ENCODE measurements at places on chromosomes 12 and 14.
A peak's percentile ranks its signal among the peaks of the same experiment; 100 is the strongest.

DNA sequence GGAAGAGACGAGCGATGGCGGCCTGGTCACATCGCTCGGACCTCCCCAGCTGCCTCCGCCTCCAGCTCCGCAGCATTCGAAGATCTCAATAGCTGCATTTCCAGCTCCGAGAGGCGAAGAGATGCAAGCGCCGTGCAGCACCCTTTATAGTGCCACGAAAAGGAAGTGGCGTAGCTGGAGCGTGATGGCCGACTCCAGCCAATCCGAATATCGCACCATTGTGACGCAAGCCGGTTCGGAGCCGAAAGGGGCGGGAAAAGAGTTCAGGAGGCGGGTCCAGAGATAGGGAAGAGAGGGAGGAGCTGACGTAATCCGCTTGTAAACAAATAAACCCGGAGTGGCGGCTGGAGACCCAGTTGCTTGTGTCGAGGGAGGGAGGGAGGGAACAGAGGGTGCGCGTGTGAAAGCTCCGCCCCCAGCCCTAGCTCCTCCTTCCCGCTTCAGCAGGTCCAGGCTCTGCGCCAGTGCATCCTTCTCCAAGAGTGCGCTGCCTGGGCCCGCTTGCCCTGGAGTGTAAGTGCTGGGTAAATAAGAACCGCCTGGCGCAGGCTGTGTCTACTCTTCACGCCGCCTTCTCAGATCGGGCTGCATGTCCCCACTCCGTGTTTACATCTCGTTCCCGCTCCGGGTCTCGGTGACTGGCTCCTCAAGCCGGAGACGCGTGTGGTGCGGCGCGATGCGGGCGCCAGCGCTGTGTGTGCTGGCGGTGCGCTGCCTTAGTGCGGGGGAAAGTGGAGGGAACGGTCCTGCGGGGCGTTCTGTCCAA, at the start of gene BTG1:
BTG1 (minus strand) TSS at position 116 of the 766 bp plus-strand sequence. CDS start 311 bp downstream, outside the sequence.
- peak; percentile 100 for DNase-seq

- DNase-seq, result no peak
Observed at GRCh38 chr14:50845166-50845565, 14.2 kb upstream of the NIN start.

DNA sequence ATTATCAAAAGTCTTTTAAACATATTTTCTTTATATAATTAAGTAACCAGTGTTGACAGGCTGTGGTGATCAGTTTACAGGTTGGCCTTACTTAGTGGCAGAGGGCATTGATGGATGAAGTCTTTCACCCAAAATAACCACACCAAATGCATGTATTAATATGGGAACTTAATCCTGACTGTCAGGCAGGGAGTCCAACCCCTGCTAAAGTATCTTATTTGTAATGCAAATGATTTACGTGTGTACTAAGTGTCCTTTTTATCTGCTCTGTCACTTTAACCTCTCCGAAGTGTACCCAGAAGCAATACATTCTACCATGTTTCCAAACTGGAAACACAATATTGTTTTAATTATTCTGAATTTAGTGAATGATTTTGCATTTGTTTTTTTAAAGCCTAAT, 1.4 kb downstream of the MYBPC1 start:
- DNase-seq, result no peak

DNA sequence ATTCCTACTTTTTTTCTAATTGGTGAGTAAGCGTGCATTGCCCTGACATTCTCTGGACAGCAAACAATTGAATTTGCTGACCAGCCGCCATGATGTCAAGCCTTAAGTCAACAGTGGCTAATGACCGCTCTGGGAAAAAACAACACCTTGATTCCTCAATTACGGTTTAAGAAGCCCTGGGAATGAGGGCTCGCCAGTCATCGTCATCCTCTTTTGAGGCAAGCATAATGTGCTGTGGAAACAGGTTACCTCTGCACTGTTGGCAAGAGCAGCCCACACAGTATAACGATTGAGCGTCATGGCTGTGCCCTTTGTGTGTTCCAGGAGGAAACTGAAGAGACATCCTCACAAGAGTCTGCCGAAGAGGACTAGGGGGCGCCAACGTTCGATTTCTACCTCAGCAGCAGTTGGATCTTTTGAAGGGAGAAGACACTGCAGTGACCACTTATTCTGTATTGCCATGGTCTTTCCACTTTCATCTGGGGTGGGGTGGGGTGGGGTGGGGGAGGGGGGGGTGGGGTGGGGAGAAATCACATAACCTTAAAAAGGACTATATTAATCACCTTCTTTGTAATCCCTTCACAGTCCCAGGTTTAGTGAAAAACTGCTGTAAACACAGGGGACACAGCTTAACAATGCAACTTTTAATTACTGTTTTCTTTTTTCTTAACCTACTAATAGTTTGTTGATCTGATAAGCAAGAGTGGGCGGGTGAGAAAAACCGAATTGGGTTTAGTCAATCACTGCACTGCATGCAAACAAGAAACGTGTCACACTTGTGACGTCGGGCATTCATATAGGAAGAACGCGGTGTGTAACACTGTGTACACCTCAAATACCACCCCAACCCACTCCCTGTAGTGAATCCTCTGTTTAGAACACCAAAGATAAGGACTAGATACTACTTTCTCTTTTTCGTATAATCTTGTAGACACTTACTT, 138.9 kb downstream of the HMGA2 start:
- peak; percentile 94 for DNase-seq

- DNase-seq, result no peak
Observed at GRCh38 chr14:86518298-86518697, 988.4 kb downstream of the FLRT2 start.
